Activated CD8-positive, alpha-beta T cell treated with anti-CD3 and anti-CD28 coated beads, Interleukin-2, amount 10 ng/mL, durations not matched to agents 7 days and 5 days (primary cell): ENCODE measurements at places on chromosomes 7 and 10. TPM values are rescaled to one million over a fixed set of nuclear protein-coding genes. Genes with fewer than 3 reads are reported as not detected.

DNA sequence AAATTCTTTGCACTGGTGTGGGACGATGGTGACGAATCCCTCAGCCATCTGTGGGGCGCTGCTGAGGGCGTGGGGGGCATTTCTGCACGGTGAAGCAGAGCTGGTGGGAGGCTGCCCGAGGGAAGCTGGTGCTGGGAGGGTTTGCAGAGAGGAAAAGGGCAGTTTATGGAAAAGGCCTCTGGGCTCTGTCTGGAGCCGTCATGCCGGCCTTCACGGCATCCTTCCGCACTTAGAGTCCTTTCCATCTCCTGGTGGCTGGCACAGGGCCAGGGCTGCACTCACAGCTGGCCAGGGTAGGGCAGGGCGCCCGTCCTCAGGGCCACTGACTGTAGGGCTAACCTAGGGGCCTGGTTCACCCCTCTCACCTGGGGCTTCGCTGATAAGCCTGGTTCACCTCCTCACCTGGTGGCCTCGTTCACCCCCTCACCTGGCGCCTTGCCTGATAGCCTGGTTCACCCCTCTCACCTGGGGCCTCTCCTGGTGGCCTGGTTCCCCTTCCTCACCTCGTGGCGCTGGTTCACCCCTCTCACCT, 598 bp upstream of the AMZ1 start:
- DNase-seq = no peak

DNA sequence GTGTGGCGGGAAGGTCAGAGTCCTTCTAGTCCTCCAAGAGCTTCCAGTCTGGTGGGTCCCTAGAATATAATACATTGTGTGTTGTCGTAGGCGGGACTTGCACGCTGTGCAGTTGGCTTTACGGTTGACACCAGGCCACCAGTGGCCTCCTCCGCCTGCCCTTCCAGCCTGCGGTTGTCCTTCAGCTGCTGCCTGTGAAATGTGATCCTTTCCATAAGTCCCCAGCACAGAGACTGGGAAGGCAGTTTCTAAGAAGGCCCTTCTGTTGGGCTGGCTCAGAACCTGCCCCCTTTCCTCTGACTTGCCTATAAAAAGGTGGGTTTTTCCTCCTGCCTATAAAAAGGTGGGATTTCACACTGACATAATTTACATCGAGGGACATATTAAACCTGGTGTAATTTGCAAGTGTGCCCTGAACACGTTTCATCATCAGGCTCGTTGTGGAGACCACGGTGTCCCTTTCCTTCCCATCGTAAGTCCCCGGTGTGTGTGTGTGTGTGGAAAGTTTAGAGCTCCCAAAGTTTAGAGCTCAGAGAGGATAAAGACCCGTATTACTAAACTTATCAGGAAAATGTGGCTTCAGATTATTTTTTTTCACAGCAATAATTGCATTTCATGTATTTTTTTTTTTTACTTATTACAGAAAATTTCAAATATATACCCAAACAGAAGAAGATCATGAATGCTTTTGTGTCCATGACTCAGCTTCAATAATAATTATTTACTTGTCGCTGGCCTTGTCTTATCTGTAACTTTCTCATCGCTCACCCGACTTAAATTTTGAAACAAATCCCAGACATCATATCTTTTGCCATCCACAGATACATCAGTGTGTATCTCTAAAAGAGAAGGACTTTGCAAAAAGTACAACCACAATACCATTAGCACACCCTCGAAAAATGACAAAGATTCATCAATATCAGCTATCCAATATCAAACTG, 45.1 kb downstream of the CUX1 start:
- DNase-seq = no peak

DNA sequence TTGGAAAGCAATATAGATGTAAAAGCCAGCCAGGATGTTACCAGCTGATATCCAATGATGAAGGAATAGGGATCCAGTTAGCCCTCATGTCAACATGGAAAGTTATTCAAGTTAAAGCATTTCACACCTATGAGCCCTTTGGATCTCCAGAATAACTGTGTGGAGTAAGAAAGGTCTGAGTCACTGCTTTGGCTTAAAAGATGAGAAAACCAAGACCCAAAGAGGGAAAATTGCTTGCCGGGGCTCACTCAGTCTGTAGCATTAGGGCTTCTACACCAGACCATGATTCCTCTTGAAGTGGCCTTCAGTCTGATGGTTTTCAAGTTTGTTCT, 12.6 kb downstream of the LSM5 start:
- DNase-seq = no peak

GRCh38 chr10:119517235-119518141, 25.0 kb downstream of the RGS10 start:
- DNase-seq = peak; percentile 73

- DNase-seq = no peak
Measured at GRCh38 chr10:79065091-79065551, 3.6 kb upstream of the ZMIZ1 start.

Gene CNTNAP2
- not detected for total RNA-seq

- peak; percentile 65 for DNase-seq
Measured at GRCh38 chr7:27901028-27901760, 161.2 kb downstream of the TAX1BP1 start.

Gene TBX20
- total RNA-seq = not detected

Gene OR6V1
- total RNA-seq = not detected

DNA sequence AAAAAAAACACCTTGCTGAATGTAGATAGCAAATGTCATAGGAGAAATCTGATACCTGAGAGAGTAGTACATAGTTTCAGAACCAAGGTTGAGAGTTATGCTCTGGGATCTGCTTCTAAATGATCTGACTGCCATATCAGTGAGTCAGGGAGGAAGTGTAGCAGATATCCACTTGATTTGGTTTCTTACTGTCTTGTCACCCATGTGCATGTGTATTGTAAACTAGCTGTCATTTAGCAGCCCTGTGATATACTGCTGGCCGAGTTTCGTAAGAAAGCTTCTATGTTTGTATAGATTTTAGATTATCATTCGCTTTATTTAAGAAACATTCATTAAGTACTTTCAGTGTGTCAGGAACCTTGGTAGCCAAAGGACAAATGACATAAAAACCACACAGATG, 42.0 kb downstream of the SP4 start:
- no peak for DNase-seq

DNA sequence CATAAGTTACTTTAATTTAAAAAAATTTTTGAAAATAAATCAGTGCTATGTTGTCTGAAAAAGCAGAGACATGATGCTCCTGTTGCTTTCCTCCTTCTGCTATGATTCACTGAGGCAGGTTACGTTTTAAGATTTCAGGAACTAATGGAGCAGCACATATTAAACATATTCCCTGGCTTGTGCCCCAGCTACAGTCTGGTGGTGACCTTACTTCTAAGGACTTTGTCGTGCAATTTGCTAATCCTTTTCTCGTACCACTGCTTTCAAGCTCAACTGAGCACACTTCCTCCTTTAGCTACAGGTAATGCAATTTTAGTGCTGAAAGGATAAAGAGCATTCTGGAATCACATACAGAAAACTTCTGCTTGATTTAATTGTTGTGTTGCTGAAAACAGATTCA, 16.2 kb upstream of the PRR15 start:
- no peak for DNase-seq

DNA sequence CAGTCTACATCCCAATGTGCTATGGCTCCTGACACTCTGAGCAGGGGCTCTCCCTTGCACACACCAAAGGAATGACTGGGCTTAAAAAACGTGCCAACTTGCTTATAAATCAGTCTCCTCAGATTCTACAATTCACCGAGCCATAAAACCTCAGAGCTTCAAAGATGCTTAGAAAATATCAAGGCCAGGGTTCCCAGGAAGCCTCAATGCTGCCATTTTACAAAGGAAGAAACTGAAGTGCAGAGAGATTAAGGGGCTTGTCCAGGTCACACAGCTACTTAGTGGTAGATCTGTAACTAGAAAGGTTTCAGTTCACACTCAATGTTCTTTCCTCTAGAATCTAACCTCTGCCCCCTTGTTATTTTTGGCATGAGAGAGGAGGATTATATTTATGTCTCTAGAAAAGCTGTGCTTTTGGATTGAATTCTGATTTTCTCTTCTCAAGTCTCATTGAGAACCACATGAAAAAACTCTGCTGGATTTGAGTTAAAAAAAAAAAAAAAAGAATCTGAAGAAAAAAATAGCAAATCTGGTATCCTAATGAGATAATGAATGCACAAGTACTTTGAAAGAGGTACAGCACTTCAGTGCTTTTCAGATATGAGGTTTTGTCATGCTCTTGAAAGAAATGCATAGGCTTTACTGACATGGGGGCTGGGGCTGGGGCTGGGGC, 22.3 kb upstream of the TSPAN33 start:
- no peak for DNase-seq
